Endothelial cell (in vitro differentiated cells): ENCODE measurements at places on chromosomes 2 and 18.

GRCh38 chr2:39731546-39731945, 47.5 kb downstream of the THUMPD2 start:
- DNase-seq: no peak

DNA sequence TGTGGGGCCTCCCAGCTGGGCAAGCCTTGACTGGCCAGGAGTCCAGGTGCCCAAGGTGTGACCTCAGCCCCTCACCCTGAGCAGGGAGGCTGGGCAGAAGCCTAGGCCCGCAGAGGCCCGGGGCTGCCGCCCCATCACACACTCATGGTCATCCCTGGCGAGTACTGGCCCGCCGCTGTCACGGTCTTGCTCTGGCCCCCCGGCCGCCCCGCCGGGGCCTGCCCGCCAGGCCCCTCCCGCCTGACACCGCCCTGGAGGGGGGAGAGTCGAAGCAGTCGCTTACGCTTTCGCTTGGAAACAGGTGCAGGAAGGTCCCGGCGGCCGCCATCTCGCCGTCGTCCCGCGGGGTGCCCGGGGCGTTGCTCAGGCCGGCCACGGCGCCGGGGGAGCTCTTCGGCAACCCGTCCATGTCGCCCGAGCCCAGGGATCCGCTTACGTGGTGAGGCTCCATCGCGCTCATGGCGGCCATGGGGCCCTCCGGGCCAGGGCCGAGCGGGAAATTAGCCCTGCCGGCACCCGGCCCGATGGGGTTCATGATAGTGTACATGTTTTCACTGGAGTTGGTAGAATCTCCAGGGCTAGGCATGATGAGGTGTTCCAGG, 26.6 kb upstream of the ANKRD62 start:
- no peak for DNase-seq

DNA sequence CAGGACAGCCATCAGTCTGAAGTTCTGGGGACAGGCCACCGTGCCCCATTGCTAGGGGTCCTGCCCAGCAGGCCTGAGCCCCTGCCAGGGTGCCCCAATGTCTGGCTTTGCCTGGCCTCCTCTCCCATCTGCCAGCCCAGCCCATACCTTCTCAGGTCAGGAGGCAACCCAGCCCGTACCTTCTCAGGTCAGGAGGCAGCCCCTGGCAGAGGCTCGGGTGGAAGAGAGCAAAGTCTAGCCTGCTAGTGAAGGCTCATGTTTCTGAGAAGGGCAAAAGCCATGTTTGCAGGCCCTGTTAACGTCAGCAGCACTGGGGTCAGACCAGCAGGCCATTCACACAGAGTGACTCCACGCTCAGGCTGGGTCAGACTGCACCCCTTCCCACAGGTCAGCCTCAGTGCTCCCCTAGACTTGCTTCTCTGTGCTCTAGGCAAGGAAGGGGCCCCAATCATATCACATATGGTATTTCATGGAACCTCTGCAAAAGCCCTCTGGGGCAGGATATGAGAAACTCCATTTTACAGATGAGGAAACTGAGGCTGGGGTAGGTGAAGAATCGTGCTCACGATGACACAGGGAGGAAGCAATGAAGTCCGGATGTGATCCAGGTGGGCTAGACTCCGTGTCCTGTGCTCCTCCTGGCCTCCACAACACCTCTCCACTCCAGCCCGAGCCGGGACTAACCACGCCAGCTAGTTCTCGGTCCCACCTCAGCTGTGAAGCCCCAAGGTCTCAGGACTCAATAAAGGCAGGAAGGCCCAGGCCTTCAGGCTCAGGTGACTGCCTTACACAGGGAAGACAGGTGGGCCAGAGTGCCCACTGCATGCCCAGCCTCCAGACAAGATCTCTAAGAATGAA, 9.5 kb downstream of the SDC1 start:
- no peak for DNase-seq

DNA sequence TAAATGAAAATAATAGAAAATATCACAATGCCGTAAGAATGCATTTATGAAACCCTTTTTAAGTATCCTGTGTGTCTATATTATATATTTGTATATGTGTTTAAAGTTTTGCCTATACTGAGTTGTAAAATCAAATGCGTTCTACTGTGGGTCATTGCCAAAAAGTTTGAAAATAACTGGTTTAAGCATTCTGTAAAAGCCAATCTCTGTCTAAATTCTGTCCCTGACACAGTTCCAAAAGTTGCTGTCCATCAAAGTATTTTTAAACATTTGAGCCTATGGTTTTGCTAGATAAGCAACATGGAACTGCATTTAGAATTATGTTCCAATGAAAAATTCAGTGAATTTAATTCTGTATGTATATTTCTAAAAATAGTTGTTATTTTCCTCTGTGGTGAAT, 1360.4 kb upstream of the CRIM1 start:
- DNase-seq: no peak

GRCh38 chr2:46364797-46365457, 67.7 kb downstream of the EPAS1 start:
- DNase-seq: peak; percentile 42
